ENCODE measurements at places on chromosomes 12 and 14.

GRCh38 chr14:59455411-59455810, 9.8 kb downstream of the GPR135 start:
- DNase-seq: no peak

DNA sequence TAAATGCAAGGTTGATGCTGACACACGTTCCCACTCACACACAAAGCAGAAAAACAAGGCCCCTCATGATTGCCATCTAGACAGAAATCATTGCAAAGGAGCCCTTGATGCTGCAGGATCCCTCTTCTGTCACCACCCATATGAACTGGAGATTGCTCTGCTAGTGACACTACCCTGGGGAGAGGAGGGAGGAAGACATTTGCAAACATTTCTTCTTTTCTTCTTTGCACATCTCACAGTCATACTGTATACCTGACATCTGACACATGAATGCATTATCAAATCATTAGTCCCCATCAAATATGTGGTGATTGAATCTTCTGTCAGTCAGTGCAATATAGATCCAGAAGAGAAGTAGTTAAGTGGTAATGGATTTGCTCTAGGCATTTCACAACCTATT, 208.5 kb upstream of the E2F7 start:
- DNase-seq: no peak

DNA sequence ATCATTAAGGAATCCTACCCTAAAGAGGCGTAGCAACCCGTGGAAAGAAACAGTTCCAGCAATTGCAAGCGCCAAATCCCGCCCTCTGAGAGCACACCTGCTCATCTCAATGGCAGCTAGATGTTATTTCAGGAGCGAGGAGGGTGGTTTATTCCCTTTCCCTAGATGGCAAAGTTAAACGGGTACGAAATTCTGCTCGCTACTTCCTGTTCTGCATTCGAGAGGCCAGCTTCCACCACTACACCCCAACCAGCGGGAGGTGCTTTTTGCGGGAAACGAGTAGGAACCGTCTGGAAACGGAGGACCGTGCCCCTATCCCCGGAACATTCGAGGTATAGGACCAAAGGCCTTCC, 536 bp downstream of the VPS29 start:
- DNase-seq: no peak

GRCh38 chr14:98926801-98927200, 345.2 kb downstream of the BCL11B start:
- DNase-seq: no peak

DNA sequence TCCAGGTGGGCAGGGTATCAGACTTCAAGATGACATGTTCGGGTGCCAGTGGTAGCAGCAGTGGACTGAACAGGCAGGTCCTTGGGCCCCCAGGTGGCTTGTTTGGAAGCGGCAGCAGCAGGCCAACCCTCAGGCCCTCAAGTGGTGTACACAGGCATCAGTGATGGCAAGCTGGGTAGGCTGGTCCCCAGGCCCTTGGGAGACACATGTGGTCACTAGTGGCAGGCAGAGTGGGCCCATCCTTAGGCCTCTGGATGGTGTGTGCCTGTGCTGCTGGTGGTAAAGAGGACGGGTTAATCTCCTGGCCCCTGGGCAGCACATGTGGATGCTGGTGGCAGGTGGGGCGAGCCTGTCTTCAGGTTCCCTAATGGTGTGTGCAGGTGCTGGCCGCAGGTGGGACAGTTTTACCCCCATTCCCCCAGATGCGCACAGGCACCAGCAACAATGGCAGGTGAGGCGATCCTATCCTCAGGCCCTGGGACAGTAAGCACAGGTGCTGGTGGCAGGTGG, 8.0 kb downstream of the OAS2 start:
- no peak for DNase-seq
